ENCODE measurements at places on chromosomes 11 and 22. TPM values are rescaled to one million over a fixed set of nuclear protein-coding genes. Genes with fewer than 3 reads are reported as not detected.

DNA sequence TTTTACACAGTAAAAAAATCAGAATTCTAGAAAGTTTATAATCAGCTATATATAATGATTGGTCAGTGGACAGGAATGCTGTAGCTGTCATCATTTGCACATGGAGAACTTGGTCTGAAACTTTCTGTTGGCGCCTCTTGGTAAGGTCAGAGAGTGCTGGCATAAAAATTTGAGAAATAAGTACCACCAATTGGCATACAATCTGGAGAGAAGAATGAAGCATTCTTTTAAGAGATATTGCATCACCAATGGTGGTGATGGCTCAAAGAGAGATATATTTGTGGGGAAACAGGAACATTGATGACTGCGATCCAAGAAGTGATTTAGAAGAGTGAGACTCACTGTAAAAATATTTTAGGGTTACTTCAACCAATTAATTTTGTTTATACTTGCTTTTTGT, 19.8 kb upstream of the OOSP1 start:
- no peak overlapping the region for H3K4me3 ChIP-seq
- peak; percentile 45 for DNase-seq
- H3K27me3 ChIP-seq = no peaks in the 10 kb centered on the region
- H3K27ac ChIP-seq = no peak overlapping the region
- no peaks in the 10 kb centered on the region for H3K4me1 ChIP-seq
- no peaks in the 10 kb centered on the region for H3K36me3 ChIP-seq

GRCh38 chr22:39175353-39176142, 23.1 kb upstream of the CBX7 start:
- H3K4me1 ChIP-seq = peaks cover 40% of the 10 kb centered on the region
- no peaks in the 10 kb centered on the region for H3K36me3 ChIP-seq
- no peak overlapping the region for H3K4me3 ChIP-seq
- peak overlapping the region; percentile 89 for H3K27ac ChIP-seq
- no peak for DNase-seq

DNA sequence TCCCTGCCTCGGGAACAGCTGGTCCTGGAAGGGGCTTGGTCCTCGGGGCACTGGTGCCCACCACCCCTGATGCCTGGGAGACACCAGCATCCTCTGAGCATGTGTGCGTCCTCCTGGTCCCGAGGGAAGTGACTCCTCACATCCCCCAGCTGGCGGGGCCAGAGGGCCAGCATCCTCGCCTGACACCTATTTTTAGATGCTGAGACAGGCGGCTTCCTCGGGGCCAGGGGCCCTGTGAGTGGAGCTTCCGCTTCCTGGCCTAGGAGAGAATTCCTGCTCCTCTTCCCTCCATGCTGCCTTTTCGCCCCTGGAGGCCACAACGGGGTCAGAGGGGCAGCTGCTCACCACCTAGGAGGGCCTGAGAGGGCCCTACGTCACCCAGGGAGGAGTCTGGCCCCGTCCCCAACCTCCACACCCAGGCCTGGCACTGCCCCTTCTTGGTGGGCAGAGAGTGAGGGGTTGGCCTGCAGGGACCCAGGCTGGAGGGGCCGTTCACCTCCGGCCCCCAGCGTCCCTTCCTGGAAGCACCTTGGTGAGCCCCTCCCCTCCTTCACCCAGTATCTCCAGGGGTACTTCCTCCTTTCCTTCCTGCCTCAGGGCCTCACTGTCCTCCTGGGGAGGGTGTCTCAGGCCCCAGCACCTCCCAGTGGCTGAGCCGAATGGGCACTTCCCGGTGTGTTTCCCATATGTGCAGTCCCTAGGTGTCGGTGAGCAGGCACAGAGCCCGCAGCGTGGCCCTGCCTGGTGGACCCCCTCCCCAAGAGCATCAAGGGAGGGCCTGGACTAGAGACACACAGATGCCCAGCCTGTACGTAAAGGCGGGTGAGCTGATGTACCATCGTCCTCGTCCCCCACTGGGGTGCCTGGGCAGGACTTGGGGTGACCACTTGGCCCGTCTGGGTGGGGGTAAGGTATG, 6.1 kb downstream of the CD81 start:
- peaks cover 21% of the 10 kb centered on the region for H3K36me3 ChIP-seq
- H3K27ac ChIP-seq = peak overlapping the region; percentile 87
- DNase-seq = peak; percentile 49
- peaks cover 62% of the 10 kb centered on the region for H3K4me1 ChIP-seq

GRCh38 chr22:27668828-27669797, 132.4 kb downstream of the MN1 start:
- H3K36me3 ChIP-seq = no peaks in the 10 kb centered on the region
- H3K27me3 ChIP-seq = peaks cover 3% of the 10 kb centered on the region
- H3K27ac ChIP-seq = no peak overlapping the region
- no peaks in the 10 kb centered on the region for H3K4me1 ChIP-seq

DNA sequence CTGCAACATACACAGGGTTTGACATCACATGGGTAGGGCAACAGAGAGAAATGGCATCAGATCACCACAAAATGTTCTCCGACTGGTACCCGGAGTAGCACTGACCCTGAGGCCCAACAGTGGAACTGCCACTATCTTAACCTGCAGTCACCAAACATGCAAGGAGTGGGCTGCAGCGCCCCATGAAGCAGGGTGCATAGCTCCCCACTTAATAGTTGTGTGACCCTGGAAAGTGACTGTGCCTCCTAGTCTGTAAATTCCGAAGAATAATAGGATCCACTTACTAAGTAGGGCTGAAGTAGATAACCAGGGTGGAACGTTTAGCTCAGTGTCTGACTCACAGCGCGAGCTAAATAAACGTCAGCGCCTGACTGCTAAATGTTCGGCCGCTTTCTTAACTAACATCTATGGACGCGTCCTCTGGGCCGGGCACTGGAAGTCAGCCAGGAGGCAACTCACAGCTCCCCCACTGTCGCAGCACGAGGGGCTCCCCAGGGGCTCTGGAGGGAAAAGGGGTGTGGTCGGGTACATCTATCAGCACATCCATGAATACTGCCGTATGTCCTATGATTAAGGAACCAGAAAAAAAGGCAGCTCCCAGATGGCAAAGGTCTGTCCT, 777 bp downstream of the LTO1 start:
- H3K36me3 ChIP-seq = peaks cover 2% of the 10 kb centered on the region
- H3K27me3 ChIP-seq = no peaks in the 10 kb centered on the region
- H3K27ac ChIP-seq = peak overlapping the region; percentile 99
- peak overlapping the region; percentile 98 for H3K4me3 ChIP-seq
- peaks cover 10% of the 10 kb centered on the region for H3K4me1 ChIP-seq

GRCh38 chr22:39543095-39543494, 10.5 kb upstream of the RPS19BP1 start:
- peaks cover 2% of the 10 kb centered on the region for H3K4me1 ChIP-seq
- no peaks in the 10 kb centered on the region for H3K36me3 ChIP-seq
- no peak overlapping the region for H3K4me3 ChIP-seq

DNA sequence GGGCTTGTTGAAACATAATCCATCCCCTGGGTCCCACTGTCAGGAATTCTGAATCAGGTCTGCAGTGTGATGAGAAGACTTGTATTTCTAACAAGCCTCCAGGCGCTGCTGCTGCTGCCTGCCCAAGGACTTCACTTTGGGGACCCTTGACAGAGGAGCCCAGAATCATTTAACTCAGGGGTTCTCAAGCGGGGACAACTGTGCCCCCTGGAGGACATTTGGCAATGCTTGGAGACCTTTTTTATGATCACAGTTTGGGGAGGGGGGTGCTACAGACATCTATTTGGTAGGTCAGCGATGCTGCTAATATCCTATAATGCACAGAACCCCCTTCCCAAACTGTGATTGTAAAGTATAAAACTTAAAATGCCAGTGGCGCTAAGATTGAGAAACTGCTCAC, 312.8 kb downstream of the OPCML start:
- no peaks in the 10 kb centered on the region for H3K27me3 ChIP-seq
- H3K36me3 ChIP-seq = no peaks in the 10 kb centered on the region
- no peak for DNase-seq
- H3K4me1 ChIP-seq = no peaks in the 10 kb centered on the region
- no peak overlapping the region for H3K27ac ChIP-seq

DNA sequence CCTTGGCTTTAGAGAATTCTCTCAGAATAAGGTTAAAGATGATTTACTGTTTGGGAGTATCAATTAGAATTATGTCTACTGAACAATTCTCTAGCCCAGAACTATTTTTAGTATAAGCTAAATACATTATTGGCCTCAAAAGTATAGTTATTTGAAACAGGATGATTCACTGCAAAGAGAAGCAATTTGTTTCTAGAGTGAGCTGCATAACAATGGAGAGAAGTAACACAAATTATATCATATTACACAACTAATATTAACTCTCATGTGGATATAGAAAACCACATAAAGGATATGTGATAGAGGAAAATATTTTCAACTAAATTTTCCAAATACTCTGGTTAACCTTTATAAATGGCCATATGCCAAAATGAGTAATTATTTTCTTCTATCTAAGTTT, 24.9 kb downstream of the PGM2L1 start:
- H3K27ac ChIP-seq = no peak overlapping the region
- H3K4me3 ChIP-seq = no peak overlapping the region
- no peaks in the 10 kb centered on the region for H3K27me3 ChIP-seq
- H3K4me1 ChIP-seq = no peaks in the 10 kb centered on the region
- peak; percentile 43 for DNase-seq

- no peaks in the 10 kb centered on the region for H3K36me3 ChIP-seq
- peak; percentile 82 for DNase-seq
These were observed 305.7 kb downstream of the BLID start for GRCh38 chr11:121810291-121810690.

- no peaks in the 10 kb centered on the region for H3K4me1 ChIP-seq
- no peak overlapping the region for H3K4me3 ChIP-seq
- H3K27ac ChIP-seq = no peak overlapping the region
- DNase-seq = no peak
These were observed 537.7 kb downstream of the BUD13 start for GRCh38 chr11:116234989-116235568.

DNA sequence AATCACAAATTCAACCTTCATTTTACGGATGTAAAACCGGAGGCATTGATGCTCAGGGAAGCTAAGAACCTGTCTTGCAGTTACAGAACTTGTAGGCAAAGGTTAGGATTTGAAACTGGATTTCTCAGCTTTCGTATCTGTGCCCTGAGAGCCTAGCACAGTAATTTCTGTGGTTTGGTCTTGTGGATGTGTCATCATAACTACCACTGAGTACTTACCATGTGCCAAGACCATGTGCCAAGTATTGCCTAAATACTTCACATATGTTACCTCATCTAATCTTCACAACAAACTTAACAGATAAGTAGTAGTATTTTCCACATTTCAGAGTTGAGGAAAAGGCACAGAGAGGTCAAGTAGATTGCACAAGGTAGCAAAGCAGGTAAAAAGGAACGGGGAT, 140.7 kb downstream of the NXPE2 start:
- H3K36me3 ChIP-seq = no peaks in the 10 kb centered on the region
- H3K4me1 ChIP-seq = no peaks in the 10 kb centered on the region
- no peak overlapping the region for H3K4me3 ChIP-seq
- H3K27ac ChIP-seq = no peak overlapping the region
- DNase-seq = no peak

GRCh38 chr11:74672956-74673692, 58.1 kb downstream of the CHRDL2 start:
- peaks cover 18% of the 10 kb centered on the region for H3K4me1 ChIP-seq
- H3K4me3 ChIP-seq = no peak overlapping the region
- no peaks in the 10 kb centered on the region for H3K27me3 ChIP-seq
- DNase-seq = peak; percentile 97
- no peaks in the 10 kb centered on the region for H3K36me3 ChIP-seq

DNA sequence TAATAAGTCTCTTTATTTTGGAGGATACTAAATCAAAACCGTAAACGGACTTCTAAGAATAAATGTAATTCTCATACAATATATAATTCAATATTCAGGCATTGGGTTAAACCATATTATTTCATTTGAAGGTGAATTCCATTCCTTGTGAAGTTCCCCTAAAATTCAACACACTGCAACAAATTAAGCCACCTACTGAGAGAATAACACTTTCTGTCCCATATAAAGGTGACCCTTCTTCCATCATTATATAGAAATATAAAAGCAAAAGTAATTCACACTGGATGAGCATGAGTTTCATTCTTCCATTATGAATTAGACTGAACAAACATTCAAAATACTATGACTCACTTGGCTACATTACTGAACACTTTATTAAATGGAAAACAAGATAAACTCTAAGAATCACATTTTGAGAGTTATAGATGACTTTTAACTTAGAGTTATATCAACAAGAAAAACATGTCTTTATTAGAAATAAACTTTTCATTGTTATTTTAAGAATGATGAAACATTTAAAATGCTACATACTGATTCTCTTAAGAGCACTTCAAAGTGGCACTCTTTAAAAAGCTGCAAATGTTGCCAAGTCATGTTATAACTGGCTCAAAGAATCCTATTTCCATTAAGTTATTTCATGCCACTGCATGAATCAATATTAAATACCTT, 2.8 kb downstream of the SESN3 start:
- peaks cover 6% of the 10 kb centered on the region for H3K4me1 ChIP-seq
- no peaks in the 10 kb centered on the region for H3K36me3 ChIP-seq
- H3K27ac ChIP-seq = no peak overlapping the region
- peaks cover 2% of the 10 kb centered on the region for H3K27me3 ChIP-seq
- peak; percentile 35 for DNase-seq
- peak overlapping the region; percentile 88 for H3K4me3 ChIP-seq

DNA sequence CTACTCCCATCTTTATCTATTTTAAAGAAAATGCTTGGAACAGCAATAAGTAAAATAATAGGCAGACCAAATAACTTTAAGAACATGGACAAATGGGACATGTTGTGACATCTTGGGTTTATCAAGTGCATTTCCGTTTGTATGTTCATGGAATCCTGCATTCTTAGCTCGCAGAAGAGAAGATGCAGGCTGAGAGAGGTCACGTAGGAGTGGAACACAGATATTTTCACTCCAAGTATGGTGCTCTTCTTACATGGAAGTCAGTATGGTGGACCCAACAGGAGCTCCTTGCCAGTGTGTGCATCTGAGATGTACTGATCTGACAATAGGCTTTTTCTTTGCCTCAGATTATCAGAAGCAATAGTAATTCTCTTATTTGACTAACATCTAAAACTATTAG, 1.7 kb downstream of the E2F8 start:
- peaks cover 19% of the 10 kb centered on the region for H3K27me3 ChIP-seq
- no peak overlapping the region for H3K4me3 ChIP-seq

- peaks cover 17% of the 10 kb centered on the region for H3K36me3 ChIP-seq
- H3K4me1 ChIP-seq = peaks cover 5% of the 10 kb centered on the region
- no peak overlapping the region for H3K4me3 ChIP-seq
These were observed 2.2 kb downstream of the PLCB3 start for GRCh38 chr11:64253481-64253880.

Gene MUC2
- polyA plus RNA-seq = not detected

Gene KRTAP5-1
- polyA plus RNA-seq = not detected

Gene HTR3B
- polyA plus RNA-seq = not detected

Gene CRYBA4
- not detected for polyA plus RNA-seq

Gene APOBEC3B
- polyA plus RNA-seq = 10.3 TPM

Gene UBQLNL
- 0.10 TPM for polyA plus RNA-seq

Gene FAT3
- 3.9 TPM for polyA plus RNA-seq

All from fibroblast of lung (primary cell).